ENCODE measurements at places on chromosomes 12 and 14. TPM values are rescaled to one million over a fixed set of nuclear protein-coding genes. Genes with fewer than 3 reads are reported as not detected.

Gene AVPR1A
- not detected for total RNA-seq

Gene FOXN4
- not detected for total RNA-seq

Gene BIN2
- not detected for total RNA-seq

Gene KRT83
- total RNA-seq: not detected

Gene RAPGEF3
- 41.9 TPM for total RNA-seq

Gene TAS2R19
- total RNA-seq: 0.53 TPM

Gene TSPAN8
- total RNA-seq: not detected

Gene MANSC4
- not detected for total RNA-seq

Gene MYO1H
- not detected for total RNA-seq

Gene HOXC12
- not detected for total RNA-seq

Gene SRRM4
- not detected for total RNA-seq

Gene PGF
- total RNA-seq: 92.6 TPM

Gene SNRPF
- 12.6 TPM for total RNA-seq

Gene KRT72
- not detected for total RNA-seq

Gene RAD9B
- total RNA-seq: 0.07 TPM
